ENCODE measurements at places on chromosomes 12 and 14. TPM values are rescaled to one million over a fixed set of nuclear protein-coding genes. Genes with fewer than 3 reads are reported as not detected.

KRT2 gene
- not detected for total RNA-seq

CCDC175 gene
- total RNA-seq: not detected

RHOJ gene
- total RNA-seq: 4.2 TPM

SERPINA10 gene
- total RNA-seq: not detected

CEP128 gene
- 3.6 TPM for total RNA-seq
